ENCODE measurements at places on chromosomes 5 and 9.

DNA sequence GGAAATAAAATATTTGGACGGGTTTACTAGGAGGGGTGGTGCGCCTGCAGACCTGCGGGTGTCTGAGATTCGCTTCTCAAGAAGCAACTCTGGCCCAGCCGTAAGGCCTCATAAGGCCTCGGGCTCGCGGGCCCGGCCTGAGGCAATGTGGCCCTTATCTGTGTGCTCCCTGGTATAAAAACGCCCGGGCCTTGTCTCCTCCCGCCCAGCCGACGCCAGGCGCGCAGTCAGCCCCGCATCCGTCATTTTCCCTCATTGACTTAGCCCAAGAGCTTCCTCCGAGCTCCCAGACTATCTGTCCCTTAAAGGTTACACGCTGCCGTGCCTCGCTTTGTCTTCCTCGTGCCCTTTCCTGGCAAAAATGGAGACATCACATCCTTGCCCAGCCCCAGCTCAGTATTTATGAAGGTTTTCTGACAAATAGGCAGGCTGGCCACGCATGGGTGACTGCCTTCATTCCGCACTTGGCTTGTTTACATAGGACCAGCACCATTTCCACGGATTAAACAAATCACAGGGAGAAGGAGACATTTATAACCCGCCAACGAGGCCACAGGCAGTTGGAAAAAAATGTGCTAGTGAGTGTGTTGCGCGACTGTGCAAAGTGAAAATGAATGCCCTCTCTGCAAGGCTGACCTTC is 74.5 kb upstream of the TBCA start:
- DNase-seq: no peak

DNA sequence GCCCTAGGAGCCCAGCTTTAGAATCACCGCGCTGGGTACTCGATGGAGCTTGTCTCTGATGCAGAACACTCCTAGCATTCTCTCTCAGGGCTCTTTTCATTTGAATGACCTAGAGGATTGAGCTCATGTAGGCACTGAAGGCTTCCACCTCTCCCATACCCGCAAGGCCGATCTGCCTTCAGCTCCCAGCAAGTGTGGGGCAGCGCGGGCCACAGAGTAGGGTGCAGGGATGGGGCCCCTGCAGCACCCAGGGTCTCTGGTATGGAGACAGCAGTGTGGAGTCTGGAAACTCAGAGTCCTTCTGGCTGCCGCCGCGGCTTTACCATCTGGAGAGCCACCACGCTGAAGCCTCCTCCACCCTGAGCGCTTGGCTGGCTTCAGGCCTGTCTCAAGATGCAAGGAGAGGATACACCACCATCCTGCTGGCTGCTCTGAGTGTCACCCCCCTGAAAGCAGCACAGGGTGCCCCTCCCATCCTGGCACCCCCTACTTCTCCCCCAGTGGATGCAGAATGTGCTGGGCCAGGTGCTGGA is 12.9 kb downstream of the STKLD1 start:
- DNase-seq: no peak

DNA sequence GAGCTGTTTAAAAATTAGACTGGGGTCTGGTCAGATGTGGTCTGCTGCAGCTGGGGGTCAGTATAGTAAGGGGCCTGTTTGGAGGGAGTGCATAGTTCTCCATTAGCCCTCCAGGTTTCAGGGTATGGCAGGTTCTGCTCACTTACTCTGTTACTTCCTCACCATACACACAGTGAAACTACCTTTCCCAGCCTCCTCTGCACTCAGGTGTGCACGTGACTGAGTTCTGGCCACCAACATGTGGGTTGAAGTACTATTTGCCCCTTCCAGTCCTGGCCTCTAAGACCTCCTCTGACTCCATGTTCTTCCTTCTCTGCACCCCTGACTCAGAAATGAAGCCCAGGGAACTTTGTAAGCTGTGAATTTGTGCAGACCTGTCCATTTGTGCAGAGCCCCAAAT is 190.5 kb upstream of the CLINT1 start:
- DNase-seq: no peak

- DNase-seq: no peak
Measured at GRCh38 chr5:135839566-135839965, 5.1 kb downstream of the SLC25A48 start.

GRCh38 chr5:61450493-61451279 is 118.6 kb downstream of the ZSWIM6 start:
- no peak for DNase-seq

GRCh38 chr5:76771705-76772405 is 47.0 kb upstream of the F2RL1 start:
- DNase-seq: no peak

DNA sequence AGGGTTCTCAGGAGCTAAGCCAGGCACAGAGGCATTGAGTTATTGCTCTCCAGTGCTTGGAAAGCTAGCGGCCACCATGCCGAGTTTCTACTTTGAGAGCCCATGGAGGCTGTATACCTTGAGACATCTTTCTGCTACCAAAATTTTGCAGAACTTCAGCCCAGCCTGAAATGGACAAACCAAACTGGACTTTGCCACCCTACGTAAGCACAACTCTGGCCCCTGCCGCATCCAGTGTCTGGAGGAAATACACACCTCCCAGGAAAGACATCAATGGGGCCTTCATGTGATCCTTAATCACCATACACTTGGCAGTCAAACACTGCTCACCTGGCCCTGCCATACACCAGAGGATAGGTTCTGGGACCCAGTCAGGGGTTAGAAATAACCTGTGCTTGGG is 27.8 kb downstream of the GARNL3 start:
- no peak for DNase-seq

Data from activated CD4-positive, CD25-positive, alpha-beta regulatory T cell (primary cell).